Epithelial cell of umbilical artery (primary cell): ENCODE measurements at places on chromosomes 1 and 21. TPM values are rescaled to one million over a fixed set of nuclear protein-coding genes. Genes with fewer than 3 reads are reported as not detected.

Gene DCST2
- total RNA-seq, result not detected in 2 replicates

Gene LUZP1
- 52.6 and 60.0 TPM in 2 replicates for total RNA-seq

Gene CYP4B1
- total RNA-seq, result not detected in 2 replicates

Gene ADAM30
- not detected in 2 replicates for total RNA-seq

Gene MAP3K7CL
- 3.5 and 3.6 TPM in 2 replicates for total RNA-seq

Gene FMO1
- total RNA-seq, result not detected in 2 replicates

Gene SPRR2A
- not detected in 2 replicates for total RNA-seq

Gene PADI1
- not detected in 2 replicates for total RNA-seq

Gene KCNJ6
- not detected in 2 replicates for total RNA-seq

Gene VWA5B1
- total RNA-seq, result not detected in 2 replicates

Gene OR2G6
- total RNA-seq, result not detected in 2 replicates

Gene CHAF1B
- total RNA-seq, result 3.6 and 5.2 TPM in 2 replicates

Gene BACE2
- total RNA-seq, result 124 and 149 TPM in 2 replicates

Gene FCRL2
- total RNA-seq, result not detected in 2 replicates

Gene TAS1R1
- not detected in 2 replicates for total RNA-seq

Gene CCDC18
- 9.1 and 18.8 TPM in 2 replicates for total RNA-seq

Gene FMO2
- total RNA-seq, result not detected in 2 replicates

Gene RGS18
- not detected in 2 replicates for total RNA-seq

Gene GON4L
- 20.5 and 30.5 TPM in 2 replicates for total RNA-seq

Gene TRIM63
- not detected in 2 replicates for total RNA-seq

Gene C1orf141
- total RNA-seq, result not detected in 2 replicates
